NCI-H2081 (cell line): ENCODE measurements at places on chromosomes 6 and 20.

- no peak for DNase-seq
These were observed 61.7 kb upstream of the MAP3K4 start for GRCh38 chr6:160929831-160930230.

DNA sequence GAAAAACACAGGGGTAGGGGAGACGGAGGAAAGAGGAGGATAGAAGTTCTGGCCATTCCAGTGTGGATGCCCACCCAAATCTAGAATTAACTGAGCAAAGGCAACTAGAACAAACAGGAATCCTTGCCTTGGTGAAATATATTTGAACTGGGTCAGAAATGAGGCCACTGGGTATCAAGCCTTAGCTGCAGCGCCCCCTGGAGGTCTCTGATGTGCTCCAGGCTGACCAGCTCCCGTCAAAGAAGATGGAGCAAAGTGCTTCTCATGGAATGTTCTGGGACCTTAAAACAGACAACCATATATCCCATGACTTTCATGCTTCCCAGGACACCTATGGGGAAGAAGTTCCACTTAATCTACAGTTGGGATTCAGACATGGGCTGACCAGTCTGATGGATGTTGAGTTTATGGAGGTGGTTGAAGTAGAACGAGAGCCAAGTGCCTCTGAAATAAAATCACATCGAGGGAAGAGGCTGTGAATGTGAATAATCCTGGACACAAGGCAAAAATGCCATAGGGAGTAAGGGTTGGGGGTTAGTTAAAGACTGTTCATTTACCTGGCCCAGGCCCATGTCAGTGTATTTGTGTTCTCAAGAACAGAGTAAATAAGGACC, 50.4 kb downstream of the HLA-DPB1 start:
- DNase-seq, result peak; percentile 28

DNA sequence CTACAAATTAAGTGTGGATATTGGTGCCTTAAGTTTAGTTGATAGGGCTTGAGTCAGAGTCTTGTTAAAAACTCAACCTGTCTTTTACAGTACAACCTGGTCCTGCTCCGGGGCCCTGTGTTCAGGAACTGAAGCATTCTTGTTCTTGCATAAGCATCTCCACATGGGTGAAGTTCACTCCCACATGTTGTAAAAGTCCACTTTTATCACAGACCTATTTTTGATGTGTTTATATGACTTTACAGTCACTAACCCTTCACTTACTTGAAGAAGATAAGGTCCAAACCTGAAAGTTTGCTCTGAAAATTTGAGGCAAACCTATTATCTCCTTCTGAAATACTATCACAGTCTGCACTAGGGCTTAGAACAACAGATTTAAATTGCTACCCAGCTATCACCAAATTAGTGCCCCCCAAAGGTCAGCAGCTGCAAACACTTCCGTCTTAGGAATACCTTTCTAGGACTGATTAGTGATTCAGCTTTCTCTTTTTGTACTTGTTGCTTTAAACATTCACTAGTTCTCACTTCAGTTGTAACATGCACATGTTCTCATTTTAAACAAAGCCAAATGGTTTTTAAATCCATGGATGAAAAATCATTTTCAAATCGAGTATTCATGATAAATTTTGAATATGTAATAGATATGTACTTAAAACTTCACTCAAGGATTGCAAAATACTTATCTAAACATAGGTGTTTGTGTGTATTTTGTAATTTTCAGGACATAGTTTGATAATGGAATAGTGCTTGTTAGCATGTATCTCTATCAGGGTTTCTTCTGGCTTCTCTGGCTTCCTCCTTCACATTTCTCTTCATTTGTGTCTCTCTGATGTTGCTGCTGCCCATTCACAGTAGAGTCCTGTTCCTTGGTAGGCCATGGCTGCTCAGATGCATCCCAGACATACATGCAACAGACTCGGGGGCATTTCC, 469.8 kb upstream of the SOX4 start:
- DNase-seq, result no peak

DNA sequence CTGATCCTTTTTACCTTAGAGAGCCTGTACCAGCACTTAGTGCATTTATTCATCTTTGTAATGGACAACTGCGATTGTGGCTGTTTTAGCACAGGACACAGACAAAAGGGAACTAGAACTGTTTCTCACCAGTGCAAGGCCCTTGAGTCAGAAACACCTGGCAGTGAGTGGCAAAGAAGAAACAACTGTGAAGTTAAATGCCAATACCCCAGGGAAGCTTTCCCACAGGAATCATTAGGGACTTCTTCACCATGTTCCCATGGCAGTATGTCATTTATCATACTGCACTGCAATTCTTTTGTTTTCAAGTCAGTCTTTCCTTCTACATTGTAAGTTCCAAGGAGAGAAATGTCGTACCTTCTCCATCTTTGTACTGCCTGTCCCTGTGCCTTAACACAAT, 28.6 kb upstream of the CDYL start:
- DNase-seq, result no peak

DNA sequence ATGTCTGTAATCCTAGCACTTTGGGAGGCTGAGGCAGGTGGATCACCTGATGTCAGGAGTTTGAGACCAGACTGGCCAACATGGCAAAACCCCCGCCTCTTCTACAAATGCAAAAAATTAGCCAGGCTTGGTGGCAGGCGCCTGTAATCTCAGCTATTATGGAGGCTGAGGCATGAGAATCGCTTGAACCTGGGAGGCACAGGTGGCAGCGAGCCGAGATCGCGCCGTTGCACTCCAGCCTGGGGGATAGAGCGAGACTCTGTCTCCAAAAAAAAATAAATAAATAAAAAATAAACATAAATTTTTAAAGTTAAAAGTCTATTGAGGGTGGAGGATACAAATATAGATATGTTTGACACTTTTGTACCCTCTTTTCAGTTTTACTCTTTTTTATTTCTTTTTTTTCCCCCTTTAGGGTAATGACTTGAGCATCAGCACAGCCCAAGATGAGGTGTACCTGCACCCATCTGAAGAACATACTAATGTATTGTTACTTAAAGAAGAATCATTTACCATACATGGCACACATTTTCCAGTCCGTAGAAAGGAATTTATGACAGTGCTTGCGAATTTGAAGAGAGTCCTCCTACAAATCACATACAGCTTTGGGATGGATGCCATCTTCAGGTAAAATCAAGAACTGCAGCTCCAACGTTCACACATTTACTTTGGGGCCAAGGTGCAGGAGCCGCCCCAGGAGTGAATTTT, 368.9 kb downstream of the LAMA2 start:
- peak; percentile 29 for DNase-seq

DNA sequence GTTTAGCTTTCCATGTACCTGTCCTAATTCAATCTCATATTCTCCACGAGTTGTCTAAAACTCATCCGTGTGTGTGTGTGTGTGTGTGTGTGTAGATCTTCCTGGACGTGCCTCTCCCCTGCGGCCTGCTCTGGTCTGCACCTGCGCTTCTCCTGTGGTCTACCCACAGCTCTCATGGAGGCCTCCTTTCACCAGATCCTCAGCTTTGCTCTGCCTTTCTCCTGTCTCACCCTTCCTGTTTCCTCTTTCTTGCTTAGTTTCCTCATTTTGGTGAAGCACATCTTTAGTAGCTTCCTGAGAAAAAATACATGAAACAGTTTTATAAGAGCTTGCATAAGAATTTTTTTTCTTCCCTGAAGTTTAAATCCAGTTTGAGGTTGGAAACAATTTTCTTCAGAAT, 18.1 kb downstream of the SLX4IP start:
- DNase-seq, result no peak

GRCh38 chr6:20891161-20891560, 356.9 kb downstream of the CDKAL1 start:
- DNase-seq, result no peak

DNA sequence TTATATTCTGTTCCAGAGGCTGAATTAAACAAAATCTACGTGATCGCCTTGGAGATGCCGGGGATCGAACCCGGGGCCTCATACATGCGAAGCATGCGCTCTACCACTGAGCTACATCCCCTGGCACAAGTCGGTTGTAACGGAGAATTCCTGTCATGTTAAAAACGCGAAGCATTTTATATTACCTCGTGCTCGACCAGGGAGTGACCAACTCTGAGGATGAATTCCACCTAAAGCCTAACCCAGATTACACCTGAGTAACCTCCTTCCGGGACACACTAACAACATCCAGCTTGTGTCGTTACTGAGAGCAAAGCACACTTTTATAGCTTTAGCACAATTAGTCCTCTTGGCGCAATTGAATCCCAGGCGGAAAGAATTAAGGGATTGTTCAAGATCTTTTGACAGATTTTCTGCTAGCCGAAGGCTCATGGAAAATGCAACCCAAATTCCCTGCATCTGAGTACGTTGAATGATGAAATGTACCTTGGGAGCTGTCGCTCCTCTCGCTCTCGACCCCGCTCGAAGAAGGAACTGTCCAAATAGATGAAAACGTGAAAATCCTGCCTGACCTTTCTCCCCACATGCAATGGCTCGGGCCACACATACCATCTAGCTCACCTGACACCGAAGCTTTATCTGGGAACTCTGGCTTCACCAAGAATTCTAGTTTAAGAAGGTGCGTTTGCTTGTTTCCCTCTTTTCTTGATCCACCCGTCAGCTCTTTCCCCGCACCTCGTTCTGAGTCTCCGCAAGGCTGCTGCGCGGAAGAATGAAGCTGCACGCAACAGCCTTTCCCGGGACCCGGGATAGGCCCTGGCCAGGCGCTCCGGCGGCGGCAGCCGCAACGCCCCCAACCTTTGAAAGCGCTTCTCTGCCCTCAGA, 148.3 kb downstream of the GPX5 start:
- DNase-seq, result peak; percentile 81

GRCh38 chr6:135535989-135536414, 38.5 kb upstream of the AHI1 start:
- DNase-seq, result peak; percentile 30

DNA sequence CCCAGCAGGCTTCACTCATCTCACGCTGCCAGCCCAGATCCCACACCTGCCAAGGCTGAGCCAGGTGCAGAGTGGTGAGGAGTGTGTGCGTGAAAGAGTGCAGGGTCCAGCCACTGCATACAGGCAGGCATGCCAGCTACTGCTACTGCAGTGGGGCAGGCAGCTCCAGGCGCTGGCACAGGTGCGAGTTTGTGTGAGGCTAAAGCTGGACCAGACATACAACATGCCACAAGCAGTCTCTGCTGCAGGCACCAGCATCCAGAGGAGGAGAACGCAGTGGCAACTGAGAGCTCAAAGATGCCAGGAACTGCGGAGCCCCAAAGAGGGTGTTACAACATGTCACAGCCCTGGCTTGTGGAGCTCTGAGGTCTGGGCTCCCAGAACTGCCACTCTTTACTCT, 149.8 kb downstream of the EYS start:
- peak; percentile 74 for DNase-seq

DNA sequence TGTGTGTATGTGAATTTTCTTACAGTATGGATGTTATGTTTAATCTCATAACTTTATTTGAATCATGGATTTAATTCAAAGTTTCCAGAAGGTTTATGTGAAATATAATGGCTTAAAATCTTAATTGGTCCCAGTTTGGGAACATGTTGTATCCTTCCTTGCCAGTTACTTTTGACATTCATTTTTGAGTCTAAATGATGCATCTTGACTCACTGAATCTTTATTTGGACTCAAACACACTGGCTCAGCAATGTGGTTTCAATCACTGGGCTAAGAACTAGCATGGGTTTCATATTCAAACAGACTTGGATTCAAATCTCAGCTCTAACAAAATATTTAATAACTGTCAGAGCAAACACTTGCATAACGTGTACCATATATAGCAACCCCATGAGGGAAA, 25.9 kb upstream of the TFAP2B start:
- DNase-seq, result no peak

DNA sequence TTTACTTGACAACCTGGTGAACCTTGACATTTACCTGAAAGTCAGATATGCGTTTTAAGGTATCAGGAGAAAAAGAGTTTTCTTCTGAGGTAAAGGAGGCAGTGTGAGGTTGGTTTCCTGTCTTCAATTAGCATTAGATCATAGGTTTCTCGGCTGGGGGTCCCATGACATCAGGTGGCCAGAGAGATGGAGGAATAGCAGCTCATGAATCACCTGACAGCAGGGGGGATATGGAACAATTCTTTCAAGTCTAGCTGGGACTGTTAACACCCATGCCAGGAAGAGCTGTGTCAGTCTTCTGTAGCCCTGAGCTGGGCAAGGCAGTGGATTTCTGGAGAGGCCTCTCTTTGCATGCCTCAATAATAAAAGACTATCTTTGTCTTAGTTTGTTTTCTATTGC, 108.0 kb upstream of the TMEM170B start:
- peak; percentile 3 for DNase-seq

- DNase-seq, result no peak
These were observed 144.6 kb upstream of the RNF24 start for GRCh38 chr20:4159765-4160490.

DNA sequence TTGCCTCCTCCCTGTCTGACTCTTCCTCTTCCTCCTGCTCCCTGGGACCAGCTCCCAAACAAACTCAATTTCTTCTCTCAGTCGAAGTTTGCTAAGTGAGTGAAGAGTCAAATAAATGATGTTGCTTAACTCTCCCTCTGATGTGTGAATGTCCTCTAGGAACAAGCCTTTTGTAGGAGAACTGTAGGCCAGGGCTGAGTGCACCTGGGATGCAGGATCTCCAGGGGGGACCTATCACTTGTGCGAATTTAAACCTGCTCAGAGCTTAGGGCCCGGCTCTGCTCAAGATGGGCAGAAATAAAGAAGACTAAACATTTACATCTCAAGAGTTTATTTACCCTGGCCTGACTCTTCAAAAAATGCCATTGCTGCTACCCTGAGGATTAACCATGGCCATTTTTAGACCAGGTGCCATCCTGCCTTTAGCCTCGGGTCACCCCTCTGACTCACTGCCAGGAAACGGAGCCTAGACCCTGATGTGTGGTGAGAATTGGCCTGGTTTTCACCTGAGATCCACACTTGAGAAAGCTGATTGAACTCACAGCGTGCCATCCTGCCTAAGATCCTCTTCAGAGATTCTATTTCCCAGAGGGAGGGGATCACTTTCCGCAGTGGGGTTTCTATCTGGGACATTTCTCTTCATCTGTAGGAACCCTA, 63.6 kb upstream of the CD93 start:
- DNase-seq, result no peak

DNA sequence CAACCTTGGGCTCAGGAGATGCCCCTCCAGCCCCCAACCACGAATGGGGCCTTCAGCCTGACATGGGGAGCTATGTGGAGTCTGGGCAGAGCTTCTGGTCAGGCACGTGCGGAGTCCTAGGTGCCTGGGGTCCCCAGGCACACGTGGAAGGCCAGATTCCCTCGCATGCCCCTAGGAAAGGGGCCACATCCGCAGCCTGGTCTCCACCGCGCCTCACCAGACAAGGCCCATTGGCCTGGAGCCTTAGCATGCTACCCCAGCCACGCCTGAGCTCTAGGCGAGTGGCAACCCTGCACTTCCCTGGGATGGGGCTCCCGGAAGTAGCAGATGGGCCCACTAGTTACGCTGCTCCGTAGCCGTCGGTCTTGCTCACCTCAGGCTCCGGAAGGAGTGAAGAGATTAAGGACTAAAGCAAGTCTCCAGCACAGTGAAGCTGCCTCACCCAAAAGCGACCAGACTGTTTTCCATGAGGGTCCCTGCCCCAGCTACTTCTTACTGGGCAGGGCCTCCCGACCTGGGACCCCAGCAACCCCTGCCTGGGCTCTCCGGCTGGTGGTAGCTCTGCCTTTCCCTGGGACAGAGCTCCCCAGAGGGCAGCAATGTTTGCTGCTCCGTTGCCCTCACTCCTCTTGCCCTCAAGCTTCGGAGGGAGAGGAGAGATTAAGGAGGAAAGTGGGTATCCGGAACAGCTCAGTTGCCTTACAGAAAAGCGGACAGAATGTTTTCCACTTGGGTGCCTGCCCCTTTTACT, 93.2 kb upstream of the IMPG1 start:
- DNase-seq, result no peak
